ENCODE measurements at places on chromosomes 7 and 10.

DNA sequence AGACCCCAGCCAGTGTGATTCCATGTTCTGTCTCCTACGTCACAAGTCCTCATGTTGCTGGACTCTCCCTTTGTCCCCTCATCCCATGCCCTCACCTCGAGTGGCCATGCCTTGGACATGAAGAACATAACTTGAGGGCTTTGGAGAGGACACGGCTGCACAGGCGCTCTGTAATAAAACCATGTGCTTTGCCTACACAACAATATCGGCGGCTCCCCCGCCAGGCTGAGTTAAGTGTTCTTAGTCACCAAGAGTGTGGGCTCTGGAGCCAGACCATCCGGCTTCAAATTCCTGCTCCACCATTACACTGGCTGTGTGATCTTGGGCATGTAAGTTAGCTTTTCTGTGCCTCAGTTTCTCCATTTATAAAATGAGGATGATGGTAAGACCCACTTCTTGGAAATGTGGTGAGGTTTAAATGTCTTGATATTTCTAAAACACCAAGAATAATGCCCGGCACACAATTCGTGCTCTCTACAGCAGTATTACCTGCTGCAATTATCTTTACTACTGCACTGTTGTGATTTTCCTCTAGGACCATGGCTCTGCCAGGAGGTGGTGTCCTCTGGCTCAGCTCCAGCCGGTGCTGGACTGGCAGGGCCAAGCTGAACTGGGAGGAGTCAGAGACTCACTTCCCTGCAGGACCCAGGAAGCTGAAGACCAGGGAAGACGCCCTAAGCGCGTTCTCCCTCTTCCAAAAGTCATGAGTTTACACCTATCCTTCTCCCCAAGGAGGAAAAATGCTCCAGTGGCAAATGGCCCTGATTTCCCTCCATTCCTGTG lies 15.7 kb downstream of the SLIT1 start:
- DNase-seq, result no peak

- DNase-seq, result no peak
Observed at GRCh38 chr7:151068069-151068773, 8.8 kb downstream of the SLC4A2 start.

- no peak for DNase-seq
Observed at GRCh38 chr7:17103984-17104383, 194.5 kb upstream of the AHR start.

DNA sequence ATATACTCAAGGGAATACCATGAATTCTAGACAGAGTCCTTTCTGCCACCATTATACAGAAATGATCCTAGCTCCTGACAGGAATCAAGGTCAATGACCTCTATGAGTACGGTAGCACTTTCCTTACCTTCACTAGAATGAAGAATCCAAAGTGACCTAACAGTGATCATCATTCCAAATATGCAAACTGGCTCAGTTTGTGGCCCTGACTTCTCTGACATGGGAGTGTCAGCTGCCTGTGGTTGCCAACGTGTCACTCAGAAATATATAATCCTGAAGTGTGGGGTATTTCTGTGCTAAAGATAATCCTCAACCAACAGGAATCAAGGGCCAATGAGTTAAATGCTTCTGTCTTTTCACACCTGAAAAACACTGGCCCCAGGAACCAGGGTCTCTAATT lies 45.7 kb downstream of the COPG2 start:
- DNase-seq, result no peak

DNA sequence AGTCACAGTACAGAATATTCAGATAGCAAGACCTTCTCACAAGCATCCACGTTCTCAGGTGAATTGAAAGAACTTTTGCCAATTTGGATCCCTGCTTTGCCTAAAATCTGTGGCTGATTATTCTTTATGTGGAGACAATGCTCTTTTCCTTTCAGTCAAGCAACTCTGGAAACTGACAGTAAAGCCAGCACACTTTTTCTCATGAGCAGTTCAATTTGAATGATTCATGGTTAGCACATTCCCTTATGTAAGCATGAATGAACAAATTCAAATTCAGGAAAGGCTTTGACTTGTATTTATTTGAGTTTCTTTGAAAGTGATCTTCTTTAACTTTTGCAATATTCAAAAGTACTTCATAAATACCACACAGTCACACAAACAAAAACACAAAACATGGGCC lies 57.6 kb downstream of the MEOX2 start:
- DNase-seq, result no peak

- DNase-seq, result no peak
Observed at GRCh38 chr7:128961030-128961659, 23.4 kb downstream of the IRF5 start.

DNA sequence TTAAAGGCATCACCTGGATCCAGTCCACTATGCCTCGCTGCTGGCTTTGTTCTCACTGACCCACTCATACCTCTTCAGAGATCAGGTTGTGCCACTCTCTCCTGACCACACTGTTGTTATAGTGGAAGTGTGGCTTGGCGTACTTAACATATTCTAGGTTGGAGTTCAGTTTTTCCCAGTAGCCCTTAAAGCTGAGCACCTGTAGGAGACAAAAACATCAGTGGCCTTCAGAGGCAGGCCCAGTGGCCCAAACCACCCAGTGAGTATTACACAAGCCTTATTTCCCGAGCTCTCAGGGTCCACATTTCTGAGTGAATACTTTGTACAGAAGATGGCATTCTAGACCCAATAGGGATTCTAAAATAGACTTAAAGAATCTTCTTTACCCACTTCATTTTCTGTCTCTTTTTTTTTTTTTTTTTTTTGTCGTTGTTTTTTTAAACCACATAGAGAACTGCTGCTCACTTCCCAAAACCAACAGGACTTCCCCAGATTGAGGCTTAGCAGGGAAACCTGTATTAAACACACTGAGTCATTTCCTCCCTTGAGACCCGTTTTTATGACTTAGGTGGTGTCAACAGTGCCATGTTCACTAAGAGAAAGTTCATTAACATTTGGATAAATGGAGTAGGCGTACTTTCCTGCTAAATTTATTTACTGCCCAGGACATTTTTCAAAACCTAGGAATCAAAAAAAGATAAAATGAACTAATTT lies 85.8 kb downstream of the GSAP start:
- no peak for DNase-seq

- no peak for DNase-seq
Observed at GRCh38 chr7:36748017-36748487, 23.8 kb upstream of the AOAH start.

GRCh38 chr7:133741078-133741477 lies 386.1 kb upstream of the LRGUK start:
- no peak for DNase-seq

DNA sequence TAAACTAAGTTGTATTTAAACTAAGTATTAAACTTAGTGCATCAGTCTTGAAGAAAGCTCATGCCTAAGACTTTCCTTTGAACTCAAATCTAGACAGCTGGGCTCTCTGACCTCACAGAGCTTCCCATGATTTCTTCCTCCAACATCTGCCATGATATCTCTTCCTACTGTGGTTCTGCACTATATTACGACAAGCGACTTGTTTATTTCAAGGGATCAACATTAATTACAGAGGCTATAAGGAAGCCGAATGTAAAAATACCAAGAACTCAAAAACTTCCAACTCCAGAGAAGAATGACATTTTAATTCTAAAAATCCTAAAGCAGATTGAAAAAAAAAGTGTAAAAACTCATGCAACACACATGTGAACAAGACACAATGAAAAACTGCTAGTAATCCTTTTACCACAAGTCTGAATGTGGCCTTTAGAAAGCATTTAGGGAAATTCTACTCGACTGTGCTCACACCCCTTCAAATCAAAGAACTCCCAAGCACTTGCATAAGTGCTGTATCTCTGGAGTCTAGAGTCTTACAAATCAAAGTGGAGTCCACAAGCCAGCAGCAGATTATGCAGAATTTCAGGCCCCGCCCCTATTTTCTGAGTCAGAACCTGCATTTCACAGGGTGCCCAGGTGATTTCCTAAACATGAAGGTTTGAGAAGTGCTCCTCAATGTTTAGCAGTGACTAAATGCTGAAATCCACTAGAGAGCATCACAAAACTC lies 22.7 kb upstream of the WASHC2A start:
- DNase-seq, result no peak

DNA sequence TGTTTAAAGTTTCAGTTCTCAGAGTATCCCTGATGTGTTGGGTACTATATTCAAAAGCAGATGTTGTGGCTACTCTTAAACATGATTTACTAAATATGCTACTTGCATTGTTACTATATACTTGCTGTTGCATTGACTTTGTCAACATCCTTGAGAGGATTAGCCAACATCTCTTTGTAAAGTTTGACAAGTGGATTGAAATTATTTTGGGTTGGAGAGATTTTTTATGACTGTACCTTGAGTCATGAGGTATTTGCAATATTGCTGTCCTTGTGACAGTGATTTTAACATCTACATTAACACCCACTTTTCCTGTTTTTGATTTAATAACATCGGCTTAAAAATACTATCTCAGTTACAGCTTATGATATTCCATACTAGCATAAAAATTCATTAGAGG lies 31.9 kb downstream of the MRC1 start:
- no peak for DNase-seq

- DNase-seq, result no peak
Observed at GRCh38 chr7:142338633-142339501, 81.0 kb upstream of the PRSS58 start.

Data from C1 segment of cervical spinal cord (tissue), 14 donors.